Caco-2 (cell line): ENCODE measurements at places on chromosomes 12 and 14. TPM values are rescaled to one million over a fixed set of nuclear protein-coding genes. Genes with fewer than 3 reads are reported as not detected.

DNA sequence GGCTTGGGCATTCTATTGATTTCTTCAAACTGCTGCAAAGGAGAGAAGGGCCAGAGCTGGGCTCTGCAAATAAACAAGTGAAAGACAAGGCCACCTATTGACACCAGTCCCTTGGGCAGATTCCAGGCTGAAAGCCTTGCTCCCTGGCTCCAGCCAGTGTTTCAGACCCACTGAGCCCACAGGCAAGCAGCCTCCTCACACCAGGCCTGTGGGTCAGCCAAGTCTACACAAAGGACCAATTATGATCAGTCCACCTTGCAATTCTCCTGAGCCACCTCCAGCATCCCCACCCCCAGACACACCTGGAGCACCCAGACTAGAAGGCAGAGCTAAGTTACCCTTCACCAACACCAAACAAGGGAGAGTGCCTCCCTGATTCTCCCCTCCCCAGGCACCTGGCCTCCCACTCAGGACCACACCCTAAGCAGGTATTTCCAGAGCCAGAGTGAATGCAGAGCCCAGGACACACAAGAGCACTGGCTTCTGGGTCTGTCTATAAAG is 13.8 kb downstream of the ACTN1 start:
- peak; percentile 38 for DNase-seq

Gene TC2N
- 30.6 and 31.0 TPM in 2 replicates for total RNA-seq

Gene DBX2
- not detected in 2 replicates for total RNA-seq

GRCh38 chr14:76486251-76486743 is 110.4 kb downstream of the ESRRB start:
- DNase-seq: no peak

- no peak for DNase-seq
Measured at GRCh38 chr12:118986050-118986449, 4.7 kb downstream of the SRRM4 start.

DNA sequence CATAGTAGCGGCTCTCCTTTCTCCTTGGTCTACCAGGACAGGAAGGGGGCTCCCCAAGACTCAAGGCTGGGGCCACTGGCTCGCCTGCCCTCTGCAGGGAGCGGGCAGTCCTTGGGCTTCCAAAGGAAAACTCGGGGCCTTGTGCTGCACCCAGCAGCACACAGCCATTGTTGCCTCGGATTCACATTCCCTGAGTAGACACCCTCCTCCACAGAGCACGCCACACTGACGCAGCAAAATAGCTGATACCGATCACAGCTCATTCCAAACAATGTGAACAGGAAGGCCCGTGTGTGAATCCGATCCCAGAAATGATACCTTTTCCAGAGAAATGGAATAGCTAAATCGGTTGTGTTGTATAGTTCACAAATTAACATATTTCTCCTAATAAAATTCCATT is 65.1 kb upstream of the DYNC1H1 start:
- no peak for DNase-seq

GRCh38 chr12:121915841-121916321 is 2.5 kb upstream of the CFAP251 start:
- no peak for DNase-seq

Gene SAMD15
- 0.82 and 1.5 TPM in 2 replicates for total RNA-seq

- no peak for DNase-seq
Measured at GRCh38 chr14:101476258-101476915, 84.9 kb upstream of the DIO3 start.
